ENCODE measurements at places on chromosomes 1 and 21.

DNA sequence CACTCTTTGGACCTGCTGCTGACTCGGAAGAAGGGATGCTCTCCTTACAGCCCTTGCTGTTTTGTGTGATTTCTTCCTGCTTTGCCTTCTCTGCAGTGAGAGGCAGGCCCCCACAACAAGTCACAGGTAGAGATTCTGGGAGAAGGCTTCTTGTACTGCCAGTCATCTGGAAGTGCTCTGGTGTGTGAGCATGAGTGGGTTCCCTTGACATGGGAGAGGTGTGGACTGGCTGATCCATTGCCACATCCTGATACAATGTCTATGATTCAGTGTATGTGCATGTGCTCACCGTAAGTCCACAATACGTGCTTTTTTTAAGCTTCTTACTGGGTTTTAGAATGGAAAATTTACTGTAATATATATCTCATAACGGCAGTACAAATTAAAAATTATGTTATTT is 46.0 kb upstream of the PLA2G4A start:
- DNase-seq: no peak

GRCh38 chr1:43987159-43987902 is 4.1 kb upstream of the CCDC24 start:
- no peak for DNase-seq

DNA sequence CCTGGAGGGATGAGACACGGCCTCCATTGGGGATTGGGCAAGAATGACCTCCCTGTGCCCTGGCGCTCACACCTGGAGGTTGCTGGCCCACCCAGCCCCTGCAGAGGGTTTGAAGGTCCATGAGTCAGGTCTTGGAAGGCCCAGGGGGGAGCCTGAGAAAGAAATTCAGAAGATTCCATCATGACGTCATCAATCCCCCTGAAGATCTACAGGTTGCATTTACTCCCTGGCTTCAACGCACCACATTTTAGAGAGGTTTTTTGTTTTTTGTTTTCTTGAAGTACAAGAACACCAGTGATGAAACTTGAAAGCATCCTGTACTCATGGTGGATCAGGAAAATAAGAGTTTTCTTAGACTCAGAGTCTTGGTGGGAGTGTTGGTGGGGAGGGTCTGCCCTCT is 82.4 kb upstream of the SLC25A33 start:
- no peak for DNase-seq

DNA sequence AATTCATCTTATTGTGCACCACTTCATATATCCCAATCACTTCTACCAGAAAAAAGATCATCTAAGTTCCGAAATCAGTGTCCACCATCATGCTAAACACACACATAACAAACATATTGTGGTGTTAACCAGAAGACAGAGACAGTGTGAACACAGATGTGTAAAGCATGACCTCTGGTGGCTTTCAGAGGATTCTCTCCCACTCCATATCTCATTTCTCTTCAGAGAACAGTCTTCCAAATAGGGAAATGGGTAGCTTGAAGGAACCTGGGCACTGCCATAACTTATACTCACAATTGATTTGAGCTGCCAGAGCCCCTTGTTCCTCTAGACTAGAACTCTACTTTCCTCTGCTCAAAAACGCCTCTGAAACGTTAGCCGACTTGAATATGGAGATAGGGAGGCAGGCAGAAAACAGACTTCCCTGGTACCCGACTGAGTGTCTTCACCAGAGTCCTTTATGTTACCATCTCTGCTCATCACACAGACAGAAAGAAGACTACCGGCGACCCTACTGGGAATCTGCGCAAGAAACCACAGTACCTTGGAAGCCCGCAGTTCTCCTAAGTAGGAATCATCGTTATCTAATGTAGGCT is 1.8 kb upstream of the ELAPOR1 start:
- no peak for DNase-seq

DNA sequence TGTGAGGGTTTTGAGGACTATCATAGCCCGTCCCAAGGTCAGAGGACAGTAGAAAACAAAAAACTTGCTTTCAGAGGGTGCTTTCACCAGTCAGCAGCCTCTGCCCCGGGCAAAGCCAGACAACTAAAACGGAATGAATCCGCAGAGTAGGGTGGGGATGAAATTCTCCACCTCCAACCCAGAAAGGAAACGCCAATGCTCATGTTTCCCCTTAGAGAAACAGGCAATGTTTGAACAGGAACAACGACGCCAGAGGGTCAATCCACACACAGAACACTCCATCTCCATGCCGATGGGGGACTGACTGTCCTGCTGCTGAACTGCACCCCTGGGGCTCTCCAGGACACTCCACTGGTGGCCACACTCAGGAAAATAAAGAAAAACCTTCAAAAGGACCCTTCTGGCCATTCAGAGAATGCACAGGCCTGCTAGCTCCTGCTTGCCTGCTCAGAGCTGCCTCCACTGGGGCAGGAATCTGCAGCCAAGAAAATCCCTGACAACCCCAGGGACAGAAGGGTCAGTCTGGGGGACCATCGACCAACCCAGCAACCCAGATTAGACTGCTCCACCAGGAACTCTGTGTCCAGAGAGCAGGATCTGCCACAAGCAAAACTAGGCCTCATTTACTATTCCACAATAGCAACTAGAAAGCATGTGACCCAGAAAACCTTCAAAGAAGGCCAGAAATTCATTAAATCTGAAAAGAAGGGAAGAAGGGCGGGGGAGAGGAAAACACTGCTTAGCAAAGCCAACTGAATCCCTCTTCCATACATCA is 116.0 kb downstream of the TOMM20 start:
- DNase-seq: no peak

GRCh38 chr1:184160236-184160635 is 108.7 kb downstream of the TSEN15 start:
- no peak for DNase-seq

- DNase-seq: no peak
Observed at GRCh38 chr1:67610450-67610849, 74.6 kb upstream of the GADD45A start.

GRCh38 chr21:33067043-33067442 is 2.9 kb upstream of the OLIG1 start:
- no peak for DNase-seq

DNA sequence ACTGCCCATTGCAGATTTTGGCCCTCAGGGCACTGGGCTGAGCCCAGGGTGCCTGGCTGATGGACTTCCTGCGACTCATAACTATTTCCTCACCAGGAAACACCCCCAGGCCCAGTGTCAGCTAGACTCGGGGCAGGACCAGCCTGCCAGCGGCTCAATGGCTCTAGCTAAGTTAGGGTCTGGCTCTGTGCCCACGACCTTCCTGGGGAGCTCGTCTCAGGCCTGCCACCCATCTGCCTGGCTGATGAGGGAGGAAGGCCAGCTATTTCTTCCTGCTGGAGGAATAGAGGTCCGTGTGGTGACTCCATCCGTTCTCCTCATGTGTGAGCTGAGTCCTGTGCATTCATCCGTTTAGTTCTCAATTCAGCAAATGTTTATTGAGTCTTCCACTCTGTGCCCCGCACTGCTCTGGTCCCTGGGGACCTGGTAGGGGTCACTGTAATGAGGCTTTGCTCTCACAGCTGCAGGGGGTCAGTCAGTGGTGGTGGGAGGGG is 44.5 kb downstream of the KIRREL1 start:
- DNase-seq: peak; percentile 70

DNA sequence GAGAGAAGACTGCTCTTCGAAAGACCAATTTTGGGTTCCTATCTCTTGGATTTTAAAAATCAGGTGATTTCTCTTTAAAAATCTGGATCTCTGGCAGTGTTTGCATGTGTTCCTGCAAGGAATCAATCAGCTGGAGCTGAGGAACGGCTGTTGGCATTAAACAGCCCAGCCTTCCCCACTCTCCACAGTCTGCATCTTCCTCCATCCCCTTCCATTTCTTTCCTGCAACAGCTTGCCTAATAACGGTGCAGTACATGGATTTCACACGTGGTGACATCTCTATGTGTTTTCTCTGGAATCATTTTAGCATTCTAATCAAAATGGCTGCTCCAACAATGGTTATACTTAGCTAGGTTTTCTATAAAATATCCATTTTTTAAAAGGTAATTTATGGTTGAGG is 20.0 kb downstream of the RIPPLY3 start:
- DNase-seq: no peak

- no peak for DNase-seq
Observed at GRCh38 chr1:219701476-219701875, 88.6 kb upstream of the ZC3H11B start.

GRCh38 chr1:118097622-118098348 is 87.2 kb downstream of the SPAG17 start:
- no peak for DNase-seq

GRCh38 chr1:87202922-87203655 is 125.6 kb upstream of the LMO4 start:
- DNase-seq: no peak

- DNase-seq: peak; percentile 31
Observed at GRCh38 chr1:9422911-9423505, 116.3 kb upstream of the SLC25A33 start.

- DNase-seq: no peak
Observed at GRCh38 chr1:22638476-22639234, 2.2 kb downstream of the C1QA start.

DNA sequence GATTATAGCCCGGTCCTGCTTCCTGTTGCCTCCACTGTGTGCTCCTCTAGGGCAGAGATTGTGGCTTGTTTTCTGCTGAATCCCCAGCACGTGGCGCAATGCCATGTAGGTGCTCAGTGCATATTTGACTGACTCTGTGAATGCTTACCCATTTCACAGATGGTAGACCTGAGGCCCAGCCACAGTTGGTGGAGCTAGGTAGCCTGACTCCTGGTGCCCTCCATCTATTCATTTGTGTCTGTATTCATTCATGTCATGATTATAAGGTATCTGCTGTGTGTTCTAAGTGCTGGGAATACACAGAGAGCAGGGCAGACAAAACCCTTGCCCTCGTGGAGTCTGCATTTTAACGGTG is 22.5 kb downstream of the TNFRSF1B start:
- no peak for DNase-seq

DNA sequence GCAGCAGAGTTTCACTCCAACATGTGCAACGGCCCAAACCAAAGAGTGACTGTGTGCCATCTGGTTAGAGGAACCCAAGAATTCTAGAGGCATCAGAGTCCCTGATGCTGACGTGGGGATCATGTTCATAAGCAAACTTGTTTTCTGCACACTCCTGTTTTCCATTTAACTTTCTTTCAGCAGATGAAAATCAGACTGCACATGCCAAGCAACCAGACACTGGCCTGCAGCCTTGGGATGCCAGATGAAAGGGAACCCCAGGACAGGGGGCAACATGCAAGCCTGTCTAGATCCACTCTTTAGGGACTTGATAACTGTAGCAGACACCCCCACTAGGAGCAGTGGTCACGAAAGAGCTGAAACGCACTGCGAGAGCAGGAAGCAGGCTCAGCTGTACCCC is 56.8 kb downstream of the SLC66A1 start:
- no peak for DNase-seq

GRCh38 chr1:201112926-201113325 is 700 bp upstream of the CACNA1S start:
- no peak for DNase-seq

DNA sequence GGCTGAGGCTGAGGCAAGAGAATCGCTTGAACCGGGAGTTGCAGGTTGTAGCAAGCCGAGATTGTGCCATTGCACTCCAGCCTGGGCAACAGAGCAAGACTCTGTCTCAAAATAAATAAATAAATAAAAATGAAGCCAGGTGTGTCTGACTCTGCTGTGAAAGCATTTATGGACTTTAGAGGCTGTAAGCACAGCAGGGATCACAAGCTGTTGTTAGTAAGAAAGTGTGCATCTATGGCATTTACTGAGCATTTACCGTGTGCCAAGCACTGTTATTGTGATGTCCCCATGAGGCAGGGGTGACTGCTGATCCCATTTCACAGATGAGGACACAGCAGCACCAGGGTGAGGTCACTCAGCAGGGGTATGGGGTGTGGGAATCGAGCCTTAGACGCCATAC is 20.1 kb downstream of the FAM151A start:
- DNase-seq: no peak

DNA sequence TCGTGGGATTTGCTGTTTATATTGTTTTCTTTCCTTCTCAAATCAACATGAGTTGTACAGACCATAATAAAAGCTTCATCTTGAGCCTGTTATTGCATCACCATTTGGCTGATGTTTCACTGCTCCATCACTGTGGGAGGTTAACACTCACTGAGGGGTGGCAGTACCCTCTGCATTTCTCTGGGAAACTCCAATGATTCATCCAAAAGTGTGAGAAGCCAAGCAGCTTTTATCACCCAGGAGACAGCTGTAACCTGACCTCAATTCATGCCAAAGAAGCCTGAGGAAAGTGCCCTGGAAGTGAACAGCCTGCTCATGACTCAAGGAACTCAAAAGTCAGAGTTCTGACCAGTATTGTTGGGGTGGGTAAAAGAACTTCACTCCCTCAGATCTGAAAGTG is 84.1 kb downstream of the GPR88 start:
- DNase-seq: peak; percentile 9

GRCh38 chr1:154178911-154179811 is 12.7 kb downstream of the TPM3 start:
- no peak for DNase-seq

GRCh38 chr1:246698466-246699094 is 25.6 kb upstream of the SCCPDH start:
- no peak for DNase-seq

DNA sequence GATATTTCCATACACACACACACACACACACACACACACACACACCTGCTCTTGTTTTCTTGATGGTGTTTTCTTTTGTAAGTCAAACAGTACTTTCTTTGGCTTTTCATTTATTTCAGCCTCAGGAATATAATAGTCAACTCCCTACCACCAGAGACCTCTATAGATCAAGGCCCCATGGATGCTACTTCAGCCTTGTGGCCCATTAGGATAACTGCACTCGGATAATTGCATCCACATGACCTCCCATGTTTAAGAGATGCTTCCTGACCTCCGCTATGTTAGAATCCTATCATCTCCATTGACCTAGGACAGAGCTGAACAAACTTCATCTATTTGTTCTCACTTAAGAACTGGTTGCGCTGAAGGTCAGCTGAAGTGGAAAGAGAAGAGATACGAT is 1094.0 kb upstream of the B3GALT2 start:
- DNase-seq: no peak

DNA sequence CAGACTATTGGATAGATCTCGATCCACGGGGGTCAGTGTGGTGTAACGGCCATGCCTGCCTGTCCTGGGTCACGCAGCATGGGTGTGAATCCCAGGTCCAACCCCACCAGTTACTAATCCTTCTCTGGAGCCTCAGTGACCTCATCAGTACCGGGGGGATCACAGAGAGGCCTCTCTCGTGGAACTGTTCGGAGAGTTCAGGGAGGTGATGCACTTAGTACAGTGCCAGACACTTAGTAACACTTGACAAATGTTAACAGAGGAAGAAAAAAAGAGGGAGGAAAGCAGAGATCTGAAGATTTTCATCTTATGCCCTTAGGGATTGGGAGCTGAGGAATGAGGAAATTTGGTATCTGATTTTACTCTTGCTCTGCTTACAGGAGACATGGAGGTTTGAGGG is 2.9 kb downstream of the ABCA4 start:
- DNase-seq: no peak

- no peak for DNase-seq
Observed at GRCh38 chr1:84246213-84246612, 55.3 kb upstream of the SAMD13 start.

DNA sequence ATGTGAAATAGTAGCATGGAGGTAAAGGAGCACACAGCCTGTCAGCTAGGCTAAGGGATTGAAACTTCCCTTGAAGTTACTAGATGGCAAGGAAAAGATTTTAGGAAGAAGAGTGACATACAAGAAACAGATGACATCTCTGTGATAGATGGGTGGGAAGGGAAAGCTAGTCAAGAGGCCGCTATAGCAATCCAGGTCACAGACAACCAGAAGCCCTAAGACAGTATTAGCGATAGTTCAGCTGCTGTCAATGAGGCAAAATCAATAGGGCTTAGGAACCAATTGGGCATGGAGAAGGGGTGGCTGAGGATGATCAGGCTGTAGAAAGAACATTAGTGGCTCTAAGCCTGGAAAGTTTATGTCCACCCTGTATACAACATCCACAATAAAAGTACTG is 111.1 kb downstream of the GLUL start:
- DNase-seq: peak; percentile 67
